Fibroblast of the aortic adventitia (primary cell): ENCODE measurements at places on chromosomes 3 and 15. TPM values are rescaled to one million over a fixed set of nuclear protein-coding genes. Genes with fewer than 3 reads are reported as not detected.

The POPDC2 gene
- total RNA-seq = 0.27 and 1.6 TPM in 2 replicates

The OIP5 gene
- total RNA-seq = 0.25 and 9.0 TPM in 2 replicates

The AADAC gene
- 23.3 and 138 TPM in 2 replicates for total RNA-seq

The GOLGA6D gene
- not detected in 2 replicates for total RNA-seq

The GABRG3 gene
- not detected in 2 replicates for total RNA-seq

The EIF2A gene
- 135 and 166 TPM in 2 replicates for total RNA-seq

The XYLB gene
- 4.9 and 12.2 TPM in 2 replicates for total RNA-seq

The ISL2 gene
- 0.45 TPM in 1 of 2 replicates, not detected in the other for total RNA-seq

The CYP1A2 gene
- not detected in 2 replicates for total RNA-seq

The SOX14 gene
- total RNA-seq = not detected in 2 replicates

The ASB14 gene
- total RNA-seq = under 0.01 TPM in 1 of 2 replicates, not detected in the other

The NCKIPSD gene
- total RNA-seq = 8.1 and 20.0 TPM in 2 replicates

The FEZF2 gene
- not detected in 2 replicates for total RNA-seq

The TNFSF10 gene
- total RNA-seq = 1.1 and 5.0 TPM in 2 replicates

The LRRC15 gene
- total RNA-seq = 0.25 and 10.0 TPM in 2 replicates

The ACAN gene
- 2.0 and 3.3 TPM in 2 replicates for total RNA-seq

The IFRD2 gene
- 45.3 and 72.7 TPM in 2 replicates for total RNA-seq

The SH2D7 gene
- total RNA-seq = not detected in 2 replicates

The MEGF11 gene
- 0.36 TPM in 1 of 2 replicates, not detected in the other for total RNA-seq

The GMPS gene
- total RNA-seq = 87.5 and 88.1 TPM in 2 replicates

The TMEM158 gene
- total RNA-seq = 4.5 and 19.3 TPM in 2 replicates

The CHRM5 gene
- total RNA-seq = not detected in 2 replicates

The SAMD7 gene
- total RNA-seq = not detected in 2 replicates

The STXBP5L gene
- total RNA-seq = 0.16 TPM in 1 of 2 replicates, not detected in the other
